ENCODE measurements at places on chromosomes 5 and 9.

DNA sequence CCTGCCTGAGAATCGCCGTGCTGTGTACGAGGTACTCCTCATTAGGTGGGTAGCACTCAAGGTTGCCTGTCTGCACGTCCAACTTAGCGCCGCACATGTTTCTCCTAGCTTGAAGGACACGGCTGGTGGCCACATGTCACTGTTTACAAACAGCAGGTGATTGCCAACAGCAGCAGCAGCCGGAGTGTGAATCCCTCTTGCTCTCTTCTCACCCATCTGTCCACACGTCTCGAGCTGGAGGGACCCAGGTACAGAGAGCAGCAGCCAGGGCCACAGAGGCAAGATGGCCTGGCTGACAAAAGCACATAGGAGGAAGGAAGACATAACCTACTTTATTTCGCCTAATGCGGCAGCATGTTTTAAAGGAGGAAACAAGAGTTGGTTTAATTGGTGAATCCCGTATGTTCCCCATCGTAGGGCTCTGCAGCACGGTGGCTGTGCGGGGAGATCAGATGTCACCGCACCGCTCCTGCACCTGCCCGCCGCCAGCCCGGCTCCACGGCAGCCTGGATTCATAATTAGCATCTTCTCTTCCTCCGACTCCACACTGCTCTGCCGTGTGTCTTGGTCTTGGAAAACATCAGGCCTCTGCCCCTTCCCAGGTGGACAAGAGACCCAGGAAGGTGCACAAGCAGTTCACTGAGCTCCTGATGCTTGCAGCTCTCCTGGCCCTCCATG is 201.6 kb upstream of the IRX1 start:
- no peak for DNase-seq

- DNase-seq: no peak
Measured at GRCh38 chr5:58963361-58963760, 380.5 kb downstream of the RAB3C start.

DNA sequence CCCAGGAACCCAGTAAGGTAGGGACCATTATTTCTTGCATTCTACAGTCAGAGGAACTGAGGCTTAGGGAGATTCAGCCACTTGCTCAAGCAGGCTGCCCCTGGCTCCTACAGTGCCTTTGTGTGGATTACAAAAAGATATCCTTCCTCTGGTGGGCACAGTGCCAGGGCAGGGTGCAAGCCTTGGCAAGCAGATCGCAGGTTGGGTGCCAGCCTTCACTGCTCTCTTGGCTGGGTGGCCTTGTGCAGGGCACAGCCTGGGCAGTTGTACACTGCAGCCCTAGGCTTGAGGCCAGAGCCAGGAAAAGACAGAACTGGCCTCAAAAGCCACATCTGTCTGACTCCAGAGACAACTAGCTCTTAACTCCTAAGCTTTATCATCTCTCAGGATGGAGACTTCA is 15.0 kb downstream of the DOCK2 start:
- DNase-seq: no peak

DNA sequence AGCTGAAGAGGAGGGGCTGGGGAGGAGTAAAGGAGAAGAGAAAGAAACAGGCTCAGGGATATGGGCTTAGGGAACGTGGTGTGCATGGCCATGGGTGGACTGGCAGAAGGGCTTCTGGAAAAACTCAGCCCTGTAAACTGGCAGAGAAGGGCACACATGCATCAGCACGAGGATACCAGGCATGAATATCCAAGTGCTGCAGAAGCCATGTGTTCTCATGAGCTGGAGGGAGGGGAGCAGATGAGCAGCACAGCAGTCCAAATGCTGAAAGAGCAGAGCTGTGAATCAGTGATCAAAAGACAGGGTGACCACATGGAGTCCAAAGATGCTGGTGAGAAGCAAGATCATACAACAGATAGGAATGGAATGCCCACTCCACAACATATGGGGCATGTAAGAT is 72.3 kb downstream of the SEMA5A start:
- DNase-seq: no peak

- no peak for DNase-seq
Measured at GRCh38 chr5:14810282-14810681, 61.3 kb downstream of the ANKH start.

GRCh38 chr9:129002992-129003391 is 25.1 kb downstream of the SH3GLB2 start:
- DNase-seq: no peak

DNA sequence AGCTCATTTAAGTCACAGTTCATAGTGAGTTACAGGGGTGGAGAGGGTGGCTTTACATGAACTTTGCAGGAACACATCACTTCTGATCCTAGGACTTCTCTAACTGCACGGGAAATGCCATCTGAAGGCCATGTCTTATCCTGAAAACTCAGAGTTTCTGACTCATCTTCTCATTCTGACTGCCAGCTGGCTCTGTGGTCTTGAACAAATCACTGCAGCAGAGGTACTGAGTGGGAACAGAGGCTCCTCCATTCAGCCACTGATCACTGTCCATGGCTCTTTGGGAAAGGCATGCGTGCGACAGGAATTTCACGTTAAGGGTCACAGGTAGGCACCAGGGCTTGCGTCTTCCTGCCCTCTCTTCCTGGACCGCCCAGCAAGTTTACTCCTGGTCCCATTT is 114.6 kb upstream of the LRRTM2 start:
- DNase-seq: no peak

DNA sequence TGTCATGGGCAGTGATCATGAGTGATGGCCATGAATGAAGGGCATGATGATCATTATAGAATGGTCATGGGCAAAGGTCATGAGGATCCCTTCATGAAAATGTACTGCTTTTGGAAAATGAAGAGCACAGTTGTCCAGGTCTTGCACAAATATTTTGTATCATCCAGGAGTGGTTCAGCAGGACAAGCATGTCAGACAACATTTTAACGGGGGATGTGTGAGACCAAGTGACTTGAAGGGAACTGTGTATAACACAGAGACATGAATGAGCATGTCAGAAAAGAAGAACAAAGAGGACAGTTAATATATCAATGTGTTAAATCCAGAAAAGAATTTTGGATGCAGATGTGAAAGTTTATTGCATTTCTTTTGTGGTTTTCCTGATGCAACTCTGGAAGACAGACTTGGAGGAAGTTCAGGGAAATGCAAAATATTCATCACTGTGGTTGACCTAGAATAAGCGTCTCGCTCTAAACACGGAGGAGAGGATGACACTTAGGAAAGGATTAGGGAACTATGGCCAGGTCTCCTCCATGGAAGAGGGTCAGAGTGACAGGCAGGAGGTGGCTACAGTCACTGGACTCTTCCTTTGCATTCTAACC is 116.1 kb upstream of the IRX4 start:
- DNase-seq: no peak

GRCh38 chr5:56350011-56350596 is 117.0 kb upstream of the ANKRD55 start:
- no peak for DNase-seq

- DNase-seq: no peak
Measured at GRCh38 chr5:161846746-161847145, 1.2 kb upstream of the GABRA1 start.

DNA sequence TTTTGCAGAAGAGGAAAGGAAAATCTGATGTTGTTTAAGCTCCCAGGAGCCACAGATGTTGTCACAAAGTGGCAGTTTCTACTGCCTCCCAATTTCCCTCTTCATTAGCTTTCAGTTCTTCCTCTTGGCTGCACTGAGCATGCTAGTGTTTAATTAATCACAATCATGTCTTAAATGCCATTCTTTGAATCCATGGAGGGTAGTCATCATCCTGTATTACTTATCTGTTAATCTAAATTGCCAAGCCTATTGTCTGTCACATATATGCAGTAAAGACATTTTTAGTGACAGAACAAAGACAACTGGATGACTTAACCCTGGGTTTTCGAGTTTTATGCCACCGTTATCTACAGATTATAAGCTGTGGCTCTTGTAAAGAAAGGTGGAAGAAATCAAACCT is 14.7 kb downstream of the KLHL9 start:
- DNase-seq: no peak

DNA sequence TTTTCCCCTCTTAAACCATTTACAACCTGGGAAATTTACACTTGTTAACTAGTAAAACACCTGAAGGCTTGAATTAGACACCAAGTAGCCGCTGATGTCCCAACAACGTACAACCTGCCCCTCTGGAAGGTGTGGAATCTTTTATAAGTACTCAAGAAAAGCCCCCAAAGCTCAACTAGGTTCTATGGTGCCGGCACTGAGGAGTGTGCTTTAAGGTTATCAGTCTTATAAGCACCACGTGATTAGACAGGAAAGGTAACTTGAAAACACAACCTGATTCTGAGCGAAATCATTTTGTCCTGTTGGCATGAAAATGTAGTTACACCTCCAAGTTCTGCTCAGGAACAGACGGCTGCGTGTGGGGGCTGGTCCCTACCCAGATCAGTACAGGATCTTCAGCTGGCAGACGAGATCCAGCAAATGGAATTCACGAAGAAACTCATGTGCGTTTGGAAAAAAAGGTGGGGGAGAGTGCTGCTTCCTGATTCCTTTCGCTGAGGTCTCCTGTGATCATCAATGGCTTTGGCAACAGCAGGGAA is 195.5 kb downstream of the MEF2C start:
- no peak for DNase-seq

GRCh38 chr9:34576597-34577399 is 12.7 kb downstream of the CNTFR start:
- DNase-seq: no peak

DNA sequence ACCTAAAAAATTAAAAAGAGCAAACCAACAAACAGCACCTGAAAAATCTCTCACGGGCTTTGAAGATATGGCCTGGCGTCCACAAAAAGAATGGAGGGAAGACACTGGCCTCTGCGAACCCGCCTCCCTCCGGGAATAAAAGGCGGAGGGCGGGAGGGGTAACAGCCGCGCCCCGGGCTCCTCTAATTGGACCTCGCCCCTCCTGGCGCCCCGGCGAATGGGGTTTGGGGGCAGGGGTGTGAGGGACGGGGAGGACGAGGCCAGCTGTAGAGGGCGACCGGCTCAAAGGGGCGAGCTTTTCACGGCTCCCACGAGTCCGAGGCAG is 753 bp downstream of the FANCC start:
- DNase-seq: no peak

- DNase-seq: no peak
Measured at GRCh38 chr5:158174026-158174425, 315.1 kb upstream of the CLINT1 start.

- no peak for DNase-seq
Measured at GRCh38 chr5:6510132-6510531, 61.5 kb downstream of the UBE2QL1 start.

DNA sequence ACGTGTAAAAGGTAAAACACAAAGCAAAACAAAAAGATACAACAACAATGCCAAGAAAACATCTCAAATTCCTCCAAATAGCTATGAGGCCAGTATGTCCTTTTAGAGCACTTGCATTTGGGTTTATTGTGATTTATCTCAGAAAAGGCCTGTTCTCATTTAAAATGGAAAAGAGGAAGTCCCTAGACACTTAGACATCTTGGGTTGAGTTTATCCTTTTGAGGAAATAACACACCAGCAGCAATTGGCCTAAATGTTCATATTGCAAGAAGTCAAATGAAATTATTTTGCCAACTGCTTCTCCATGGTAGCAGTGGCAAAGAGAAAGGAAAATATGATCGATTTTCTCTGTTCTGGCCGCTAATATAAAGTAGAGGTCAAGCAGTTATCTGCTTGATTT is 43.6 kb upstream of the TRMT10B start:
- no peak for DNase-seq

DNA sequence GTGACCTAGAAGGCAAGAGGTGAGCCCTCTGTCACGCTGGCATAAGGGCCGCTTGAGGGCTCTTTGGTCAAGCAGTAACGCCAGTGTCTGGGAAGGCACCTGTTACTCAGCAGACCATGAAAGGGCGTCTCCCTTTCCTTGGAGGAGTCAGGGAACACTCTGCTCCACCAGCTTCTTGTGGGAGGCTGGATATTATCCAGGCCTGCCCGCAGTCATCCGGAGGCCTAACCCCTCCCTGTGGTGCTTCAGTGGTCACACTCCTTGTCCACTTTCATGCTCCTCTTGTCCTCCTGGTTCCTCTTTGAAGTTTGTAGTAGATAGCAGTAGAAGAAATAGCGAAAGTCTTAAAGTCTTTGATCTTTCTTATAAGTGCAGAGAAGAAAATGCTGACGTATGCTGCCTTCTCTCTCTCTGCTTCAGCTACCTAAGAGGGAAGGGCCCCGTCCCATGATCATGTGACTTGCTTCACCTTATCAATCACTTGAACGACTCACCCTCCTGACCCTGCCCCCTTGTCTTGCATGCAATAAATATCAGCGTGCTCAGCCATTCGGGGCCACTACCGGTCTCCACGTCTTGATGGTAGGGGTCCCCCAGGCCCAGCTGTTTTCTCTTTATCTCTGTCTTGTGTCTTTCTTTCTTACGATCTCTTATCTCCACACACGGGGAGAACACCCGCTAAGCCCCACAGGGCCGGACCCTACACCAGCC is 16.7 kb upstream of the SCGB3A1 start:
- no peak for DNase-seq

- no peak for DNase-seq
Measured at GRCh38 chr5:75716715-75717081, 539 bp downstream of the POC5 start.

- DNase-seq: no peak
Measured at GRCh38 chr5:137348759-137349158, 150.4 kb downstream of the SPOCK1 start.

DNA sequence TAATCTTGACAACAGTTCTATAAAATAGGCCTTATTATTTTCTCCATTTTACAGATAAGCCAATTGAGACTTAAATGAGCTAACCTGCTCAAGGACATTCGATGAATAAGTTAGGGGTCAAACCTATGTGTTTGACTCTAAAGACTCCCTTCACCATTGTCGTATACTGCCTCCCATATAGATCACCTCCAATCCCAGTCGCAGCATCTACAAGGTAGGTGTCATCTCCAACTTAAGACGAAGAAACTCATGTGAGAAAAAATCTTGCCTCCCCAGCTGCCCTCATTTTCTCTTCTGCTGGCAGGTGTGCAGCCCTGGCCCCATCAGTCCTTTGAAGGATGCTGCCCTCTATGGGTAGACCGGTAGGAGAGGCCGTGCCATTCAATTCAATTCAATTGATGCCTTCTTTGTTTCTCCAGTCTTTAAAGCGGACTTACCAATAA is 75.2 kb upstream of the SMARCA2 start:
- no peak for DNase-seq

GRCh38 chr5:144329681-144330080 is 159.0 kb downstream of the KCTD16 start:
- DNase-seq: no peak

- DNase-seq: no peak
Measured at GRCh38 chr5:151258201-151258611, 5.2 kb downstream of the GM2A start.

Measured in stimulated activated CD4-positive, alpha-beta T cell treated with anti-CD3 and anti-CD28 coated beads, Interleukin-1b, Interleukin-23, amount 100 ng/mL, for 1 hour (primary cell).